Tongue (tissue), 3 donors: ENCODE measurements at places on chromosomes 1 and 21. TPM values are rescaled to one million over a fixed set of nuclear protein-coding genes. Genes with fewer than 3 reads are reported as not detected.

- no peak for DNase-seq
Observed at GRCh38 chr1:28087614-28088167, 719 bp downstream of the EYA3 start.

DNA sequence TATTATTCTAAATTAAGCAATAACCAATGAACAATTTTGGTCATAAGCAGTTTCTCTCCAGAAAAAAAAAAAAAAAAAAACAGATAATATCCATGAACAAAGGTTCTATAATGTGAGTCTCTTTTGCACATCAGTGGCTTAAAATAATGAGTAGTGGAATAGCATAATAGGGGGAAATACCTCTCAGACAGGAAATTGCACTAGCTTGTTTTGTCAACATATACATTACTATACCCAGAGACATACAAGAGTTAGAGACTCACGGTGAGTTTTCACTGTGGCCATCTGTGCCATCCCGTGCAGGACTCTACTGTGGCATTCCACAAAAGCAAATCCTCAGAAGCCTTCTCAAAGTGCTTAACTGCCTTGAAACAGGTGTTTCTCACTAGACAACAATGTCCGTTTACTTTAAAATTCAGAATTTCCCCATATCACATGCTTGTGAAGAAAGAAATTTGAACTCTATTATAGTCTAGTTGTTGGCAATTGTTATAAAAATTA is 697.9 kb downstream of the USP25 start:
- DNase-seq, result peak; percentile 24

FBXO44 gene
- total RNA-seq, result 5.8 TPM

GRCh38 chr1:111489604-111490003 is 13.8 kb downstream of the ADORA3 start:
- DNase-seq, result no peak

- DNase-seq, result no peak
Observed at GRCh38 chr1:7366286-7366954, 404.7 kb upstream of the VAMP3 start.

- peak; percentile 50 for DNase-seq
Observed at GRCh38 chr1:114310695-114311271, 157.1 kb upstream of the SYT6 start.

KCNT2 gene
- 10.5 TPM for total RNA-seq

DNA sequence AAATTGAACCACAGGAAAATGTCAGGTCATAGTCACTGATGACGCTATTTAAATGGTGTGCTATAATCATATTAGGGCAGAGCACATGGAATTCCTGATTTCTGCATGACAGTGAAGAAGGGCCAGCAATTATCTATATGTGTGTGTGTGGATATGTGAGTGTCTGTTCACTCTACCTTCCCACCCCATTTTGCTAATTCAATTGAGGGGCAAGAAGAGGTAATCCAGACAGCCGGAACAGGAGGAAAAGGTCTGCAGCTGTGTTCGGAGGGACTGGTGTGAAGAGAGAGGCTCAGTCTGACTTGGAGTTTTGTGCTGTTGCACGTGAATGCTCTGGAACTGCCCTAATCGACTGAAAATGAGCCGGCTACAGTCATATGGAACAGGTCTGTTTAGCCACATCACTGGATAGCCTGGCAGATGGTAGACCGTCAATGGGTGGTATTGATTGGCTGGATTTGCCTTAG is 5.1 kb upstream of the ELAVL4 start:
- peak; percentile 6 for DNase-seq

DNA sequence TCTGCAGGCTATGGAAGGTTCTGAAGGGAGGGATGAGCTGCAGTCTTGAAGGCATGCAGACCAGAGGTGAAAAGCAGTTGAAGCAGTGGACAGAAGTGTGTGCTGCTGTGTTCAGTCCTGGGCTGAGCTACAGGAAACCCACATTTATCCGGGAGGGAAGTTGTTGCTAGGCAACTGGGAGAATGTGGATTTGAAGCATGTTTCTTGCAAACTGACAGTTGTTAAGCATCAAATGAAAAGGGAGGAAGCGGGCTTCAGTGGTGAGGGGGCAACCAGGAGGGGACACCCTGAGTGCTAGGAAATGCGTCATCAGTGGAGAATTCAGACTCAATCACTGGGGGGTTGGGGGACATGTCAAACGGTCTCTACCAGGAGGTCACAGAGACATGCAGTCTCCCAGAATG is 28.7 kb downstream of the ABCA4 start:
- peak; percentile 65 for DNase-seq

DNA sequence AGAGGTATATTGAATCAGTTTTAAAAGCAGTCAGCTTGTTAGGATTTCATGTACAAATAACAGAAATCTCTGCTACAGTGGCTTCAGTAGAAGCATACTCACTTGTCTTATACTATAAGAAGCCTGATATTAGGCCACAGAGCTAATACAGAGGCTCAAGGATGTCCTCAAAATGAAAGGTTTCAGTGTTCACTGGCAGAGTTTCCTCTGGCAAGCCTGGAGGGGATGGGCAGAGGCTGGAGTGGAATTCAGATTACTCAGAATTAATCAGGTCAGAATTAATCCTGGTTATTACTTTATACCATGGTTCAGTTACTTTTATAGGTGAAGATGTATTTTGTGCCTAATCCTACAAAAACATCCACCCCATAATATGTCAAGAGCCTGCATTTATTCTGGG is 520.5 kb downstream of the USP25 start:
- DNase-seq, result no peak

DNA sequence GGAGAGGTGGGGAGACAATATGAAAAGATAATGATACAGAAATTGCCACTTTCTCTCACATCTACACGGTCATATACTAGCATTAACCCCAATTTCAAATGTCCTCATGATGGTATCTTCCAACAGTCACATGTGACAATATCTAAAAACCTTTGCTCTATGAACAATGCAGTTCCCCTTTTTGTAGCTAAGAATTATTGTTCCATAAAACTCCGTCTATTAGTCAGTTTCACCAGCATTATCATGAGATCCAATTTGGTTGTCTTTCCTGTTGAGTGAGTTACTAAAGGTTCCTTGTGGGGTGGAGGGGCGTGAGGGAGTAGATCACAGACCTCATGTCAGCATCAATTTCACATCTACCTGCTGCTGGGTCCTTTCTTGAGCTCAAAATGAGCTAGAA is 1.7 kb downstream of the TIAM1 start:
- no peak for DNase-seq

GRCh38 chr21:33821503-33822322 is 93.9 kb downstream of the ATP5PO start:
- DNase-seq, result no peak

GRCh38 chr1:241787691-241788090 is 60.3 kb upstream of the EXO1 start:
- DNase-seq, result no peak

ZNF648 gene
- 0.51 TPM for total RNA-seq

DNA sequence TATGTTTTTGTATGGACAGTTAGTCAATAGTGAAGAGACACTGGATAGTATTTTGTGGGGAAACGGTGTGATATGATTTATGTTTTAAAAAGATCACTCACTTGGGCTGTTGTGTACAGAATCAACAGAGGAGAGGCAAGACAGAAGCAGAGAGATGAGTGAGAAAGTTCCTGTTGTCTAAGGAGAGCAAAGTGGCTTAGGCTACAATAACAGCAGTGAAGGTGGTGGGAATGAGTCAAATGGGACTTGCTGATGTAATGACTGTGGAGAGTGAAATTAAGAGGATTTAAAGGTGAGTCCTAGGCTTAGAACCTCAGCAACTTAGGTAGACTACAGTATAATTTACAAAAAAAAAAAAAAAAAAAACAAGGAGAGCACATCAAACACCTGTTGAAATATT is 169.2 kb upstream of the HP1BP3 start:
- no peak for DNase-seq

- peak; percentile 13 for DNase-seq
Observed at GRCh38 chr1:182888736-182889531, 49.8 kb downstream of the DHX9 start.

GRCh38 chr1:206878456-206878855 is 13.0 kb downstream of the IL20 start:
- no peak for DNase-seq

DNA sequence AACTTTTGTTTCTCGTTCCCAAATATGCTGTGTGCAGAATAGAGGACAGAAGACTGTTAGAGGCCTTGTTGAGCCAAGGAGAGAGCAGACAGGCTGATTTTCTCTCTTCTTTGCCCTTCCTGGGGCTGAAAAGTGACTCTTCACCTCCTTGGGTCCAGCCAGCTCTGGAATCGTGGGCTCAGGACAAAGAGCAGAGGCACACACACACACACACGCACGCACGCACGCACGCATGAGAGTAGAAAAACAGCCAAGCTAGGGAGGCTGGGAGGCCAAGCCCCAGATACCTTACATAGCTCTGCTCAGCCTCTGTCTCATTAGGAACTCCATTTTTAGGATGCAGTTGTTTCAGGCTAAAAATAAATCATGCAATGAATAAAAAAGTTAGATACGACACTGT is at the start of gene CASQ2:
Gene CASQ2, minus strand, starts transcription at position 166 of the 400 bp plus-strand sequence. CDS start 173 bp downstream, outside the sequence.
- peak; percentile 81 for DNase-seq

GRCh38 chr21:23612210-23612609 is 1995.1 kb downstream of the MRPL39 start:
- DNase-seq, result no peak

- peak; percentile 54 for DNase-seq
Observed at GRCh38 chr1:23589585-23589986, 30.3 kb upstream of the ID3 start.

GRCh38 chr1:160748181-160748877 is 9.3 kb downstream of the SLAMF7 start:
- no peak for DNase-seq

DNA sequence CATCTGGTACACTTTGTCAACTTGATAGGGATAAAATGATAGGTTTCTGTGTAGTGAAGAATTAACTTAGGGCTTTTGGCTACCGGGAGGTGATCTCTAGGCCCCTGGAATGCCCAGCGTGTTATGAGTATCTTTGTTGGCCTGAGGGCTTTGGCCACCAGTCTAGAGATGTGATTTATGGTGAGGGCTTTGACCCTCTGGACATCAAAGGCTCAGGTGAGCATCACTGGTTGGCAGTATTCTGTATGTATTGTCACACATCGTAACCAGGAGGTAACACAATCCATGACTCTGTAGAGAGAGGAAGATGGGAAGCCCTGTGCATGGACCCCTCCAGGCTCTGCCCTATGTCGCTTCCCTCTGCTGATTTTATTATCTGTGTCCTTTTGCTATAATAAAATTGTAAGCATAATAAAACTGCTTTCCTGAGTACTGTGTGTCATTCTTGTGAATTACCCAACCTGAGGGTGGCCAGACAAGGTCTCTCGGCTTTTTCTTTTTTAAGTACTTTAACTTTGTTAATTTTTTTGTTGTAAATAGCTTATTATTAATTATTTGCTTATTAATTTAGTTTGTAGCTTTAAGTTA is 40.2 kb upstream of the PRDX6 start:
- no peak for DNase-seq

DNA sequence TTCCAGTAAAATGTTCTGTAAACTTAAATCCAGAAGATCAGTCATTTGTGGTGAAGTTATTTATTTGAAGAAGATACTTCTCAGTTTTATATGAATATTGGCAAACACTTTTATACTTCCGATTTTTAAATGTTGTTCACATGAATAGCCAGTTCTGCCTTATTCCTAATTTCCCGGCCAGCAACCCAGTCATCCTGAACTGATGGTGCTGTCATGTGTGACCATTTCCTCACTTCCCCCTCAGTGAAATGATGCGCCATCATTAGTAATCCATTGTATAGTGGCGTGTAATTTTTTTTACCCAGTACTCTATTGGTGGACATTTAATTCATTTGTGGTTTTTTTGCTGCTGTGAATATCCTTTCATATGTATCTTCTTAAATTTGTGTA is 16.4 kb downstream of the GPSM2 start:
- no peak for DNase-seq

DNA sequence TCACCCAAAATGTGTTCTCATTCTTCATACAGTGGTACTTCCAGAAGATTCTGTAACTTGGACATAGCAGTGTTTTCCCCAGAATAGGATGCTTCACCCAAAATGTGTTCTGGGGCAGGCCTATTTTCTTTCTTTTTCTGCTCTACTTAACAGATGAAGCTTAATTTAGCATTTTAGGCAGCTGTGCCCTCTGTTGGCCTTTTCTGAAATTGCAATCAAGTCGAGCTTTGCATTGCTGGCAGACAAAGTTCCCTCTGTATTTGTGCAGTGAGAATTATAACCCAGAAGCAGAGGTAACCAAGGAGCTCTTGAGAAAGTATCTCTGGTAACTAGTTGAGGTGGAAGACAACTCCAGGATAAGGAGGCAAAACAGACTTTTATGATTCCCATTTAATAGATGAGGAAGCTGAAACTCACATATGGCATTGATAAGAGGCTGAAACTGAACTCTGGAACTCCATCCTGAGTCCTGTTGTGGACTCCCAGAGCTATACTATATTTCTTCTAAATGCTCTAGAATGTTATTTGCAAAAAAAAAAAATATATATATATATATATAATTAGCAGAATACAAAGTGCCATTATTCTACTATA is 50.3 kb upstream of the L1TD1 start:
- peak; percentile 81 for DNase-seq

CXADR gene
- 23.8 TPM for total RNA-seq

AGMAT gene
- total RNA-seq, result 2.2 TPM

DNA sequence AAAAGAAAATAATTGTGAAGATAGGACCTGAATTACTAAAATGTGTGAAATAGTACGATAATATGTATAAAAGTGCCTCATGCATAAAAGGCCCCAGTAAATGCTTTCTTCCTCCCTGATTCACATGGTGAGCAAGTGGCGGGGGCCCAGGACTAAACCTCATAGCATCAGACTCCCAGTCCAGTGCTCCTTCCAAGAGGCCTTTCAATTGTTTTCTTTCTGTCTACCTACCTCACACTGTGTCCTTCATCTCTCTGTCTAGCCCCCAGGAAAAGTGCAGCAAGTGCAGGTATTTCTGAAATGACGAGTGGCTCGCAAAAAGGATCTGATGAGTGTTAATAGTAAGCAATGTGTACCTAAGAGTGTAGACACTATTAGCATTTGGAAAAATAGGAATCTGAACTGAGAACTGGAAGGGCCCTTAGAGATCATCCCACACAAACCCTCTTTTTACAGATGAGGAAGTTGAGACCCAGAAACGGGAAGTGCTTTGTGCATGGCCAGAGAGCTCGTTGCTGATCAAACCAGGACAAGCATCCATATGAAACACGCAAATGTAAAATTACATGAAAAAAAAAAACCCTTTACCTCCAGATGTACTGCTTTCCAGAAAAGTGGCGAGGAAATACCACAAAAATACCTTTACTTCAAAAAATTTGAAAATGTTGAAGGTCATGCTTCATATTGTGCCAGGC is 118.2 kb upstream of the HOOK1 start:
- no peak for DNase-seq

PLA2G2F gene
- not detected for total RNA-seq
